ENCODE measurements at places on chromosomes 12 and 14.

GRCh38 chr14:103880348-103881267 is 33.2 kb upstream of the PPP1R13B start:
- peak; percentile 88 for DNase-seq

DNA sequence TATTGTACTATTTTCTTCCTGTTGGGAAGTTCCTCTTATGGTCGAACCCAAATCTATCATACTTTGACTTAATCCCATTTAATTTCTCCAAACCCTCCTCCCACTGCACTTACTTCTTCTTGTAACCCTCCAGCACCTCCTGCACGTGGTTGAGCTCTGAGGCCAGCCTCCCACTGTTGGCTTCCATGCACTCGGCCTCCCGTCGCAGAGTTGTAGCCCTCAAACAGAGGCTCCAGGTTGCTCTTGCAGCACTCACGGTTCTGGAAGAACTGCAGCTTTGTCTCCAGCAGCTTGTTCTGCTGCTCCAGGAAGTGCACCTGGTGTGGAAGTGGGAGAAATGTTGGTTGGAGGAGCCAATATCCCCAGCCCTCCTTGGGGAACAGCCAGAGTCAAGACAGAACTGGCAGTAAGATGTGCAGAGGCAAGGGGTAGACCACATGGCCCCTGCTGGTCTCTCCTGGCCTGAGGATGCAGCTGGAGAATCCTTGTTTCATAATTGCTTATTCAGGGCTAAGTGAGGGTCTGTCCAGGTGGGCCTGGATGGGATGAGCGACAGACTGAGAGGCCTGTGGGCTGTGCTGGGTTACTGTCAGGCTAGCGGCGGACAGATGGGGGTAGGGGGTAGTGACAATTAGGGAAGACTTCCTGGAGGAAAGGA is 18.4 kb upstream of the KRT86 start:
- no peak for DNase-seq

GRCh38 chr14:96090441-96091148 is 51.4 kb downstream of the C14orf132 start:
- DNase-seq = peak; percentile 90

DNA sequence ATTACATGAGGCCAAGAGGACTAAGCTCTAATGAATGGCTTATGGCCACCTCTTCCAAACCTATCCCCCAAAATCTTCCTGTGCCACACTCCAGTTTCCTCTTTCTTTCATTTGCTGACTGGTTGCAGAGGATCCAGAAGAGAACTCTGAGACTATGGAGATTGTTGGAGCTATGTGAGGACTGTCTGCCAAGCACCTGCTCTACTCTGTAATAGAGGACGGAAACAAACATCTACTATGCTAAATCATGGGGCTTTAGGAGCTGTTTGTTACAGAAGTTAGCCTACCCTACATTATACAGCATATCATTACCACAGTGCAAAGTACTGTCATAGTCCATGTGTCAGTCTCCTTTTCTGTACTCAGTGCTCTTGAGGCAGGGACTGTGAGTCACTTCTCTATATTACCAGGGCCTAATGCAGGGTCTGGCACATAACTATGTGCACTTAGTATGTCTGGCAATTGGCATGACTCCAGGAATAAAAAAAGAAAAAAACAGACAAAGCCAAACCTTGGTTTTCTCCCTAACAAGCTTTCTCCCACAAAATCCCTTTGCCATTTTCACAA is 95.1 kb downstream of the RPAP3 start:
- DNase-seq = no peak

- no peak for DNase-seq
These were observed 115.7 kb upstream of the MDM1 start for GRCh38 chr12:68447797-68448260.

DNA sequence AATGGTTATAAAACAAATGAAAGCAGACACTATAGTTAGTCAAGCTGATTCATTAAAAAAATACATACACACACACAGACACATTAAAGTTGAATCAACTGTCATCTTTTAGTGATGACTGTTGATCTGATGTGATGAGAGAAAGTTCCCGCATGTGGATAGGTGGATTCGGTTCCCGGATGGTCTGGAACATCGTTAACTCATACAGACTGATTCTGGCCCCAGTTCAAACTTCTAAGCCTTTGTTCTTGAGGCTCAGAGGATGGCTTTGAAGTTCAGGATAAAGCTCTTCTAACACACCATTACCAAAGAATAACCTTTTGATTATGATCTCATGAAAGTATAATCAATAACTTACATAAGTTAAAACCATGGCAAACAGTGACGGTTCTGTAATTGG is 27.5 kb downstream of the WIF1 start:
- no peak for DNase-seq

- DNase-seq = no peak
These were observed 3.5 kb downstream of the AICDA start for GRCh38 chr12:8609061-8609570.

DNA sequence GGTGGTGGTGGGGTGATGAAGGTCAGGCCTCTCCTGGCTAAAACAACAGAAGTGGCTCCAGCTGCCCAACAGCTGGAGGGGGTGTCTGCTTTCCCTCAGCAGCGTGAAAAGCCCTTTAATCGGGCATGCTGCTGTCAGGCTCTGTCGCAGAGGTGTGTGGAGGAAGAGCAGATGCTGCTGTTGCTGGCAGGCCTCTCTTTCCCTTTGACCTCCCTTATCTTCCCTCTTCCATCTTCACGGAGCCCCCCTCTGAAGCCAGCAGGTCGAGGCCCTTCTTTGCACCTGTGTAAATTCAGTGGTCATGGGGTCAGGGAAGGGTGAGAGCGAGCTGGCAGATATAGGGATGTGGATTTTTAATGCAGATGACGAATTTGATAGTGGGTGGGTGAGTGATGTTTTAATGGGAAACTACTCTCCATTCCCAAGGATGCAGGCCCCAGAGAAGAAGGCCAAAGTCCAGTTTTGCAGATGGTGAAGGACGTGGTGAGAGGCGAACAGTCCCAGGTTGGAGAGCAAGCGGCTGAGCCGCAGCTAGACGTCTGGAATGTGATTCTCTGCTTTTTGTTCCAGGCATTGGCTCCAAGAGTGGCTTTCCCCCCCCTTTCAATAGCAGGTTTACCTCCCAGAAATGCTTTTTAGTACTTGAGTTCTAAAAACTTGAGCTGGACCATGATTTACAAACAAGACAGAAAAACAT is 64.0 kb downstream of the SMOC1 start:
- no peak for DNase-seq

DNA sequence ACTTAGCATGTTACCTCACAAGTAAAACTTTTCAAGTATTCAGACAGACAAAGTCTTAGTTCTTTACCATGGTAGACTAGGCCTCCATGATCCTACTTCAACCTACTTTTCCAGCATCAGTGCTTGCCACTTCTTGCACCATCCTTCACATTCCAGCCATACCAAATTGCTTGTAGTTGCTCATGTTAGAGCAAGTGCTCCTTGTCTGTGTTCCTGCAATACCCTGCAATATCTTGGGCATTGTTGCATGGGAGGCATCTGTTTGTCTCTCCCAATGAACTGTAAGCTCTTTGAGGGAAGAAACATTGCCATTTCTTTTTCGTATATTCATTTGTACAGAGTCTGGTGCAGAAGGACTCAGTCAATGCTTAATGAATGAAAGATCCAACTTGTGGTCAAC is 78.0 kb downstream of the SRGAP1 start:
- no peak for DNase-seq

DNA sequence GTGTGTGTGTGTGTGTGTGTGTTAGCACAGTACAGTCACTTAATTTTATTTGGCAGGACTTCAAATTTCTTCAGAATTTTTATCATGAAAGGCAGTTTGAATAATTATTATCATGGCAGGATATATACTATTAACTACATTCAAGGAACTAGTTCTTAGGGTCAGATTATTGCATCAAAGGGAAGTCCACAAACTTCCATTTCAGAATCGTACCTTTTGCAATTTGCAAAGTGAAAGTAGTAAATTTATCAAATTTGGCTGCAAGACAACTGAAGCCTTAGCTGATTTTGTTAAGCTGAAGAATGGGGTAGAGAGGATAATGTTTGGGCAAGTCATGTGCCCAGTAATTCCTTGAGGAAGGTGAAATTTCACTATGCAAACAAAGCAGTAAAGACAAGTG is 68.2 kb downstream of the PLEKHG7 start:
- no peak for DNase-seq

DNA sequence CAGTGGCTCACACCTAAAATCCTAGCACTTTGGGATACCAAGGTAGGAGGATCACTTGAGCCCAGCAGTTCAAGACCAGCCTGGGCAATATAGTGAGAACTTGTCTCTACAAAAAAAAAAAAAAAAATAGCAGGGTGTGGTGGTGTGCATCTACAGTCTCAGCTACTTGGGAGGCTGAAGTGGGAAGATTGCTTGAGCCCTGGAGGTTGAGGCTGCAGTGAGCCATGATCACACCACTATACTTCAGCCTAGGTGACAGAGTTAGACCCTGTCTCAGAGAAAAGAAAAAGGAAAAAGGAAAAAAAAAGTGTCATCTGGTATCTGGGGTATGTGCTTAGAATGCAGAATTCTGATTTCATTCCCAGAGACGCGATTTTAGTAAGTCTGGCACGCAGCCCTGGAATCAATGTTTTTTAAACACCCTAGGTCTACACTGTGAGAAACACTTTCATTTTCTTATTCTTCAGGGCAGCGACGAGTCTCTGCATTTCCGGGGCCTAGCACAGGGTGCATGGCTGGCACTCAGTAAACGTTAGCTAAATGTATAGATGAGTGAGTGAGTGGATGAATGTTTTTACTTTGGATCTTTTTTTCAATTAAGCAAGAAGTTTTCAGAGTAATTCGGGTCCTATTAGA is 243.8 kb upstream of the PWP1 start:
- DNase-seq = no peak

DNA sequence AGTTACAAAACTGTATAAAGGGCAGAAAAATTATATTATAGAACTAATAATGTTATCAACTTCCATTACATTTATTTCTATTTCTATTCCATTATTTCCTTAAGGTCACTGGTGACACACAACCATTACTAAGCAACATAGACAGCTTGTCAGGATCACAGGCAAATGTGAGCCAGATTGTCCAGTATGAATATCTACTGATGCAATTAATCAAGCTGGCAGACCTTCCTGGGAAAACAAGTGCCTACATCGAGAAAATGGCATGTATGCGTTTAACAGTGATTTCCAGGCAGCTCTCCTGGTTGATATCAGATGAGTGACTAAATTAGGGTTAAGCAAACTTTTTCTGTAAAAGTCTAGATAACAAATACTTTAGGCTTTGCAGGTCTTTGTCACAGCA is 36.9 kb upstream of the TSPAN8 start:
- peak; percentile 13 for DNase-seq

DNA sequence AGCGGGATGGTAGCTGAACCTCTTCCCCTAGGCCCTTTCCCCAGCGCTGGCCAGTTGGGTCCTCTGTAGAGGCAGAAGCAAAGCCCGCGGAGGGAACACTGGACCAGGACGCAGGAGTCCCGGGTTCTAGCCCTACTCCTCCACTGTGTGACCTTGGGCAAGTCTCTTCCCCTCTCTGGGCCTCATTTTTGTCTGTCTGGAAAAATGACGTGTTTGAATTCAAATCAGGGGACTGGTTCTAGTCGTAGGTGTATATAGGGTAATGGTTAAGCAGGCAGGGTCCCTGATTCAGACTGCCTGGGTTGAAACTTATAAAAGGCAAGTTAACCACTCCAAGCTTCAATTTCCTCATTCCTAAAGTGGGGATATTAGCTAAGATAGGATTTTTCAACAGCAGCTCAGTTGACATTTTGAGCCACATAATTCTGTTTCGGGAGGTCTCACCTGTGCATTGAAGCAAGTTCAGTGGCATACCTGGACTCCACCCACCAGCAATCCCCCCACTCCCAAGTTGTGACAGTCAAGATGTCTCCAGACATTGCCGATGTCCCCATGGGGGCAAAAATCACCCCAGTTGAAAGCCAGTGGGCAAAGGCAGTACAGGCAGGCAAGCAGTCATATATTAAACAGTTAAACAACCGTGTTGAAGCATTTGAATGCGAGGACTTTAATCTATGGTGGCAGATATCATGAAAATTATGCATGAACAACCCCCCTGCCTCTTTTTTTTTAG is 899 bp downstream of the TPCN1 start:
- DNase-seq = no peak

DNA sequence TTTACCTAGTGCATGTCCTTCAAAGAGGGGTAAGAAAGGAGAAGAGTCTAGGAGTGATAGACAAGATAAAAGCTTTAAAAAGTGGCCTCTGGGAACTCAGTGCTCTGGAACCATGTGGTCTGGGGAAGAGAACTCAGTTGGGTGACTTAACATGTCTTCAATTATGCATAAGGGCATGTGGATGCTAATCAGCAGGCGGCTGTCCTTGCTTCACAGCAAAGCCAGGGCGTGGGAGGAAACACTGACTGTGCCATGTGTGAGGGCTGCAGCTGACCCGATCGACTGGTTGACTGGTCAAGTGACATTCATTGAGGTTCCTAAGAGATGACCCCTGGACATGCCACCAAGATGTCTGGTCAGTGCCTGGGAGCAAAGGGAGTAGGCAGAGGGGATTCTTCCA is 1053.8 kb downstream of the BCL11B start:
- DNase-seq = no peak

DNA sequence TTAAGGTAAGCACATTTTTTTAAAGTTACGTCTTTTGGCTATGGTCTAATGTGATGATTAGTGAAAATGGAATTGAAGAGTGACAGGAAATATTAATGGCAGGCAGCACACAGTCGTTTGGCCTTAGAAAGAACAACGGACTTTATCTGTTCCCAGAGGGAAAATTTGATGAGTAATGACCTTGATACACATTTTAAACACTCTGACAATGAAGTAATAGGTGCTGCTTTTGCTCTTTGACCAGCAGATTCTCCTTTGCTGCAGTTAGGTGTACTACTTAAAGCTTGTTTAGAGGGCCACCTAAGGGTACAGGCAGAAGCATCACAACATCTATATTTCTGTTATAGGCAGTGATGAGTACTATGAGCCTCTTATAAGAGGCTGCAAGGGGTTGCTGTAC is 27.1 kb upstream of the RNU6-8 start:
- no peak for DNase-seq

- DNase-seq = no peak
These were observed 53.6 kb downstream of the LRRIQ1 start for GRCh38 chr12:85089792-85090191.

DNA sequence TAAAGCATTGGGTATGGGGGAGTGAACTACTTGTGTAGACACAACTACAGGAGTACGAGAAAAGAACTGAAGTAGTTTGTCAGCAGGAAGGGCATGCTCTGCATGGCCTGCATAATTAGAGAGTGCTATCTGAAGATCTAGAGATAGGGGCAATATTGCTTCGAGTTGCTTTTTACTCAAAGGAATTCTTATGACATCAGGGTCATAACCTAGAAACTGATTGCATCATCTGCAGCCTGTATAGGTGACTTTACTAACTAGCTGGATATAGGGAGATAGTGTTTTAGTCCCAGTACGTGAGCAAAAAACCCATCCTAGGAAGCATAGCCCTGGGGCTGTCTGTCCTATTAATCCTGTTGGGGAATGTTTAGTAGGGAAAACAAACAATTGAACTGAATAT is 39.8 kb downstream of the TMTC3 start:
- no peak for DNase-seq

GRCh38 chr14:61329478-61330051 is 8.2 kb downstream of the PRKCH start:
- no peak for DNase-seq
